ENCODE measurements at places on chromosomes 5 and 9.

GRCh38 chr9:123997665-123998277, 13.8 kb upstream of the LHX2 start:
- DNase-seq, result peak; percentile 16

- no peak for DNase-seq
Measured at GRCh38 chr5:140340605-140341121, 5.7 kb downstream of the HBEGF start.

DNA sequence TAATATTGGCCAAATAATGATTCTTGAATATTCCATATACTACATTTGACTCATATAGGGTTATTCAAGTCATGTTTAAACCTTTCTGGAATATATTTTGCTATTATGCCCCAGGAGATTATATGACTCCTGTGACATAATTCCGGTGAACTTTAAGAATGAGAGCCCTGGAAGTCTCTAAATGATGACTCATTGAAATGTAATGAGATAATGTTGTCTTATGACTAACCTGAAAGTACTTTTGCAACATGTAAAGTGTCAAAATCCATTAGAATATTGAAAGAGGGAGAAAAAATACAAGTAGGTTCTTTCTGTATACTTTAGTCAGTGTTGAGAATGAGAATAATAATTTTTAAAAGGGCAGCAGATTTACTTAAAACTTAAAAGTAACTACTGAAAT, 830.4 kb downstream of the MAT2B start:
- DNase-seq, result peak; percentile 77

DNA sequence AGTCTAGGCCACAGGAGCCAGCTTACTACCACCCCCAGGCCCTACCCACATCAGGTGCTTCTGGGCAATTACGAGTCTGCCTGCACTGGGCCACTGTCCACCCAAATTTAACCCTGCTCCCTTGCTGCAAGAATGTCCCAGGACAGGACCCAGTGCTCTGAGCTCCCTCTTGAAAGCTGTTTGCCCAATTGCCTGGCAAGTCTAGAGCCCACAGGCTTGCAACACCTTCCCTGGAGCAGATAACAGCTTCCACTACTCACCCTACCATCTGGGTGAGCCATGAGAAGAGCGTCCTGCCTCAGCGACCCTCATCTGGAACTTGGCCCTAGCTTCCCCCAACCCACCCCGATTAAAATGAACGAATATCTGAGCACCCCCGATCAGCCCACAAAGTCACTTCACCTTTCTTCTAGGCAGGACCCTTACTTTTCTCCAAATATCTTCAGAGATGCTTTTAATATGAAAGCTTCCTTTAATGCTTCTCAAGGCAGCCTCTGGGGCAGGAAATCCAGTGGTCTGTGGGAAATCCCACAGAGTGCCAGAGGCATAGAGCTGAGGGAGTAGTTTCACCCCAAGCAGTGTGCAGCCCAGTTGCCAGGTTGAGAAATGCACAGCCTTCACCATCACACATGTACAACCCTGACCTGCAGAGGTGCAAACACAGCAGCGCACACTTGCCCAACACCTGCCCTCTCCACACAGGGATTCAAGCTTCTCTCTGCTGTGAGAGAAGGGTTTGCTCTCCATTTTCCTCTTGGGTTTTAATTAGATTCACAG, 10.6 kb downstream of the ACSL6 start:
- DNase-seq, result no peak

DNA sequence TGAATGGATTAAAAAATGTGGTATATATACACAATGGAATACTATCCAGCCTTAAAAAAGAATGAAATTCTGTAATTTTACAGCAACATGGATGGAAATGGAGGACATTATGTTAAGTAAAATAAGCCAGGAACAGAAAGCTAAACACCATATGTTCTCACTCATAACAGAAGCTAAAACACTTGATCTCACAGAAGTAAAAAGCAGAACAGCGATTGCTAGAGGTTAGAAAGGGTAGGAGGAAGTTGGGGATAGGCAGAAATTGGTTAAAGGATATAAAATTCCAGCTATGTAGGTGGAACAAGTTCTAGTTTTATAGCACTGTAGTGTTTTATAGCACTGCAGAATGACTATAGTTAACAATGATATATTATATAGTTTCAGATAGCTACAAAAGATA, 15.8 kb downstream of the MARCHF3 start:
- no peak for DNase-seq

DNA sequence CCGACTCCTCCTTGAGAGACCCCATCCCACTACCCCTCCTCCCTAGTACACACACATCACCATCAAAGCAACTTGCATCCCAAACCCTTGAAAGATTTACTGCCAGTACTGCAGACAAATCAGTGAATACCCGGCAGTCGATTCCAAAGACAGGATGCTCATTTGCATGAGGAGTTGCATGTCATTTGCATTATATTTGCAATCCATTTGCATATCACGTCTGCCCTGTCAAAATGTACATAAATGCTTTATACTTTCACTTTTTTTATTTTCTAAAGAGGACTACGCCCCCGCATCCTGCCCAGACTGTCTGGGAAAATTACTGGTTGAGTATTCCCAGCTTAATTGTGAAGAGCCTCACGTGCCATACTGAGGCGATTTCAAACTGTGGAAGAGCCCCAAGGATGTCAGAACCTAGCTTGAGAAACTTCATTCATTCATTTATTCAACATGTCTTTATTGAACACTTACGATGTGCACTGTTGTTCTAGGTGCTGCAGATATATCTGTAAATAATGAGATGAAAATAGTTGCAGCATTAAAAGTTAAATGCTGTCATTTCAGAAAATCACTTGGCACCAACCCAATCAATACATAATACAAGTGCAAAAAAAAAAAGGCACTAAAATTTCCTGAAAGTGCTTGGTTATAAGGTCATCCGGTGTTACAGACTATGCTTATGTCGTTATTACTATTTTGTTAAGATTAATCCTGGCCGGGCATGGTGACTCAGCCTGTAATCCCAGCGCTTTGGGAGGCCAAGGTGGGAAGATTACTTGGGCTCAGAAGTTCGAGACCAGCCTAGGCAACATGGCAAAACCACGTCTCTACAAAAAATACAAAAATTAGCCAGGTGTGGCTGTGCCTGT, 17.2 kb upstream of the SIL1 start:
- no peak for DNase-seq

- DNase-seq, result no peak
Measured at GRCh38 chr5:135012951-135013391, 21.1 kb downstream of the PITX1 start.

DNA sequence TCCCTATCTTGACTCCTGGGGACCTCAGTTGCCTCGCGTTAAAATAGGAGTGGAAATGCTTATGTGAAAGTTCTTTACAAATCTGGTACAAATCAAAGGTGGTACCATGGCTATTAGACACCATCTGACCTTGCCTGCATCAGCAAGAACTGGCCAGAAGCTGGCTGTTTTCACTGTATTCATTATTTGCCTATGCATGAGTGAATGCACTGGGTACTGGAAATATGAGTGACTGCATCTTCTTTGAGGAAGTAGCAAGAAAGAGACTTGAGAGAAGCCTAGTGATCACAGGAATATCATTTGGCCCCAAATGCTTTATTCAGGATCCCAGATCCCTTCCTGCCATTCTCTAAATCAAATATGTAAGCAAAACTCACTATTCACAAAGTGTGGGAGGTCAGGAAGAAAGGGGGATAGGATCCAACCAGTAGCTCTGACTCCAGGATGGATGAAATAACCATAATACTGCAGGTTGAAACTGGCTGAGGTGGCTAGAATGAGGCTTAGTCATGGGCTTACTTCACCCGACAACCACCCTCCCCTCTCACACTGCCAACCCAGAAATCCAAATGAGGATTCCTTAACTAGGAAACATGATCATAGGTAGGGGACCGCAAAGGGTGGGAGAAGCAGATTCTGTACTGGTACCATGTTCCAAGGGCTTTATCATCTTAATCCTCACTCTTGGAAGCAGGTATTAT, 56.7 kb downstream of the FAM114A2 start:
- DNase-seq, result no peak

DNA sequence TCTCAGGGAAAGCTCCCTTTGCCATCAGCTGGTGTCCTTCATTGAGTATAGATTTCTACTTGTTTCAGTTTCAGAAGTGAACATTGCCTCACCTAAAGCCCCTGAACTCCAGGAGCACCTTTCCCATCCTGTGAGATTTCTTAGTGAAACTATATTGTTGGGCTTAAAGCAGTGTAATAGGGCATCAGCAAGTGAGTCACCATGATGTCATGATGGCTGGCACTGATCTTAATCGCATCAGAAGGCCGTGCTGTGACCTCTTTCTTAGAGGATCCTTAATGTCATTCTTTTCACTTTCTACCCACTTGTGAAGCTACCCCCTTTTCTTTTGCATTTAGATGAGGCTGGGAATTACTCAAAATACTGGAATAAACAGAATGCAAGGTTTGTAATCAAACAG, 401.3 kb downstream of the MTRR start:
- no peak for DNase-seq

- peak; percentile 16 for DNase-seq
Measured at GRCh38 chr5:68798877-68799843, 294.7 kb upstream of the SLC30A5 start.

DNA sequence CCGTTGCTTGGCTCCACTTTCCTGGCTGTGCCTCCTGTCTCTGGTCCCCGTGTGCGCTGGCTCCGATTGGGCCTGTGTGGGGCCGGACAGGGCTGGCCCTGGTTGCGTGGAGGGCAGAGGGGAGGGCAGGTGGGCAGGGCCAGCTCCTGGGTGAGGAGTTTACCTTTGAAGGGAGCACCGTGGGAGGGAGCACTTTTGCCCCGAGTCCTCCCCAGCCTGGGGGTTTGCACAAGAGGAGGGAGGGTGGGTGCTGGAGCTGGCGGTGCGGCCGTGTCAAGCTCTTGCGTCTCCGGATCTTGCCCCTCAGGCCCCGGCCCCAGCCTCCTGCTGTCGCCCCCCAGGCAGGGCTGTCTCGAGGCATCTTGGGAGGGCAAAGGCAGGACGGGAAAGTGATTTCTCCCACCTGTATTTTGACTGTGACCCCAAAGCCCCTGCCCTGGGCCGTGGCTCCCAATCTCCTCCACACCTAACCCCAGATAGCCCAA, 48.3 kb upstream of the EXOC3 start:
- no peak for DNase-seq

DNA sequence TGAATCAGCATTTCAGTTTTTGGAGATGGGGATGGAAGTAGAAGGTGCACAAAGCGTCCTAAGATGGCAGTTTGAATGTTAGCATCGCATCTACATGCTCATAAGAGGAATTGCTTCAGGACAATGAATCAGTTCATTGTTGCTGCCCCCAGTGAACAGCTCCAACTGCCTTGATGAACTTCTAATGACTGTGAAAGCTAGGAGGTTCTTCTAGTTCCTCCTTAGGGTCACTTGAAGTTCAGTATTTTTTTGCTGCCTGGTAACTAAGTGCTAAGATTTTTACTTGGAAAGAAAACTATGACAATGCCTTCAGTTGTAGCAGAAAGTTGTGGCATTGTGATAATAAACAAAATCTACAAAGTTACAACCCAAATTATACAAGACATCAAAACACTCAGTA, 271.6 kb downstream of the RAB3C start:
- no peak for DNase-seq

DNA sequence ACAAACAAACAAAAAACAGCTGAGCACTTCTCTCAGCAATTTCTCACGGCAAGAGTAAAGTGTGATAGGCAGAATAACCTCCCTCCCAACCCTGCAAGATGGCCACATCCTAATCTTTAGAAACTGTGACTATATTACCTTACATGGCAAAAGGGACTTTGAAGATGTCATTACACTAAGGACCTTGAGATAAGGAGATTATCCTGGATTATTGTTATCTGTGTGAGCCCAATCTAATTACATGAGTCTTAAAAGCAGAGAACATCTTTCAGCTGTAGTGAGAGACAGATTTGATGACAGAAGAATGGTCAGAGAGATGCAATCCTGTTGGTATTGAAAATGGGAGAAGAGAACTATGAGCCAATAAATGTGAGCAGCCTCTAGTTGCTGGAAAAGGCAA, 347.9 kb downstream of the CDH9 start:
- DNase-seq, result no peak

GRCh38 chr9:115691693-115692092, 461.9 kb upstream of the PAPPA start:
- peak; percentile 97 for DNase-seq

DNA sequence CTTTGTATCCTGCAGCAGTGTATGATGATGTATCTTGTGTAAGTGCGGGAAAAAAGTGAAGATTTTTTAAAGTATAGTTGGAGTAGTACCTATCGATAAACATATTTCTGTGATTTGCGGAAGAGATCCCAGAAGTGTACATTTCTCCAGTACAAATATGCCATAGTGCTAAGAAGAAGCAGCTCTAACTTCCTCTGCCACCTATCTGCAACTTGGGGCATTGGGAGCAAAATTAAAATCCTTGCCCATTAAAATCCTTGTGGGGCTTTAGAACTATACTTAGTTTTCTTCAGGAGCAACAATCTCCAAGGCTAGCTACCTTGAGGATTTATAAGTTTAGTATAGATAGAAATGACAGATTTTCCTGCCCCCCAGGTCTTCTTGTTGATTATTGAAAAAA, 123.7 kb downstream of the VCAN start:
- peak; percentile 5 for DNase-seq

DNA sequence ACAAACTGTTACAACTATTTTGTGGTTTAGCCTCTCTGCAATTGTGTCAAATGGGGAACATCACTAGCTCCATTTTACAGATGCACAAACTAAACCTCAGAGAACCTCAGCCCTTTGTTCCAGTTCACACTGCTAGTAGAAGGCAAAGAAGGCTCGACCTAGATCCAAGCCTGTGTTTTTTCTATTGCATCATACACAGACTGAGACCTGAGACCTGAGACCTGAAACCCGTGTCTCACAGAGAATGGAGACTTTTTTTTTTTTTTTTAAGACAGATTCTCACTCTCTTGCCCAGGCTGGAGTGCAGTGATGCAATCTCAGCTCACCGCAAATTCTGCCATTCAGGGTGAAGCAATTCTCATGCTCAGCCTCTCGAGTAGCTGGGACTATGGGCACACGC, 120.8 kb downstream of the GALNT10 start:
- DNase-seq, result no peak

DNA sequence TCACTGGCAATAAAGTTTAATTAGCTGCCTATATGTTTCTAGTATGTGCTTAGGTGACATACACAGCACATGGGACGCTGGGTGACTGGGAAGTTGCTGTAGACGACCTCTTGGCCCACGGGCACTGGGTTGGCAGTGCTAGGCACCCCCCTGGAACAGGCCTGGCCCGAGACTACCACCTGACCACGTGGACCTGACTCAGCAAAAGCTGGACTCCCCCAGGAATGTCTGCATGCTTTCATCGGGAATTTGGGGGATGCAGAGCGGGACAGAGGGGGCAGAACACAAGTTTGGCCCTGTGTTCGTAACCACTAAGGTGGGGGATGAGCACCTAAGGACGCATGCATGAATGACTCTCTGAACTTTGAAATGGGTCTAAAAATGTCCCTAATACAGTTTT, 16.6 kb upstream of the INPP5E start:
- no peak for DNase-seq

All from fibroblast of mammary gland (primary cell).